ENCODE measurements at places on chromosomes 13 and 19. TPM values are rescaled to one million over a fixed set of nuclear protein-coding genes. Genes with fewer than 3 reads are reported as not detected.

GRCh38 chr19:40369797-40370196, 20.2 kb downstream of the HIPK4 start:
- no peak for DNase-seq

DNA sequence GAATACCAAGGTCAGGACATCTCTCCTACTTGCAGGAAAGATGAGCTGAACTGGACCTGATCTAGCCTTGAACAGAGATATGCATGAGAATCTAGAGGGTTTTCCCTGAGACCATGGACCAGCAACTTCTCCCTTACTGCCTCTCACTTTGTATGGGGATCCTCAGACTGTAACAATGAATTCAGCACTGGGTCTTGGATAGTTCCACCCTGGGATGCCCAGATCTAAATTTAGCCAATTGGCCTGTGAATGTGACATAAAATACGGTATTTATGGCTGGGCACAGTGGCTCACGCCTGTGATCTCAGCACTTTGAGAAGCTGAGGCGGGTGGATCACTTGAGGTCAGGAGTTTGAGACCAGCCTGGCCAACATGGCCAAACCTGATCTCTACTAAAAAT, 15.3 kb upstream of the LILRA2 start:
- no peak for DNase-seq

- no peak for DNase-seq
Observed at GRCh38 chr13:19852766-19853165, 10.7 kb downstream of the ZMYM5 start.

DNA sequence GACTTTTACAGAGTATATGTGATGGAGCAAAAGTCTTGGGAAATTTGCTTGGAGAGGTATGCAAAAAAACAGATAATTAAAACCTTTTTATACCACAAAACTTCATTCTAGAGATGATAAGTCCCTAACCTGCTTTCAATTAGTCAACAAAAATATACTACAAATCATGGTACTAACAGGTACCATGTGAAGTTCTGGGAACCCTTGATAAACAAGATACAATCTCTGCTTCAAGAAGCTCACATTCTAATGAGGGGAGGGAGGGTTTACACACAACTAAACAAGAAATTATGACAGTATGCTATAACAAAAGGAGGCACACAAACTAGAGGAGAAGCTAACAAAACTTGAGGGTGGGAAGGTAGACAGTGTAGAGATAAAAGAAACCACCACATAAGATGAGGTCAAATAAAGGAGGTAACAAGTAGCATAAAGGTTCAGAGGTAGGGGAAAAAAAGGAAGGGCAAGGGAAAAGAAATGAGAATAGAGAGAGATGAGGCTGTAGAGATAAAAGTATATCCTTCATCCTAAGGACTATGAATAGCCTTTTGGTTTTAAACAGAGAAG, 91.4 kb downstream of the MYCBP2 start:
- no peak for DNase-seq

GRCh38 chr13:99830931-99831330, 140.6 kb downstream of the ZIC5 start:
- DNase-seq, result no peak

GRCh38 chr19:38082256-38083118, 141.5 kb downstream of the DPF1 start:
- no peak for DNase-seq

DNA sequence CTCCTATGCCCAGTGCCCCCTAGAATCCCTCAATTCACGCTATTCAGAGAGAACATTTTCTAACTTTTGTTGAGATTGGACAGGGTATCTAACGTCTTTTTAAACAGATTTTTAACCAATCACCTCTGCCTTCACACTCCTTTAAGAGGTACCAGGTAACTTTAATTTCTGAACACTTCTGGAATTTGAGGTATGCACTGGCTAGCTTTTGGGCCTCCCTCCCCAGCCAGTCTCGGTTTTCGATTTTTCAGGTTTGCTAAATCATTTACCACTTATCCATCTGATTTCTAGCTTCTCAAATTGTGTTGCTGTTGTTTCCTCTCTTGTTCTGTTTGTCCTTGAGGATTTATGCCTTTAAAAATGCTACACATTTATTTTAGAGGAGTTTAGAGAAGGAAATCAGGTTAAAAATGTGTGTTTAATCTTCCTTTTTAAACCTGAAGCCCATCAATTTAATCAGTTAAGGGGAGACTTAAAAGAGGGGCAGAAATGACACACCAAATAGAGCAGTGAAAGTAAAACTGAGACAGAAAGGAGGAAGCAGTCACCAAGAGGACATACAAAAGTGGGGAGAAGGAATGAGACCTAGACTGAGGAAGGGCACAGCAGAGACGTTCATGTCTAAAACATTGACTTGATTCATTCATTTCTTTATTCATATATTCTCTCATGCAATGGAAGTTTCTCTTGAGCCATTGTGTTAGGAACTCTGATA, 139.6 kb upstream of the HTR2A start:
- DNase-seq, result no peak

DNA sequence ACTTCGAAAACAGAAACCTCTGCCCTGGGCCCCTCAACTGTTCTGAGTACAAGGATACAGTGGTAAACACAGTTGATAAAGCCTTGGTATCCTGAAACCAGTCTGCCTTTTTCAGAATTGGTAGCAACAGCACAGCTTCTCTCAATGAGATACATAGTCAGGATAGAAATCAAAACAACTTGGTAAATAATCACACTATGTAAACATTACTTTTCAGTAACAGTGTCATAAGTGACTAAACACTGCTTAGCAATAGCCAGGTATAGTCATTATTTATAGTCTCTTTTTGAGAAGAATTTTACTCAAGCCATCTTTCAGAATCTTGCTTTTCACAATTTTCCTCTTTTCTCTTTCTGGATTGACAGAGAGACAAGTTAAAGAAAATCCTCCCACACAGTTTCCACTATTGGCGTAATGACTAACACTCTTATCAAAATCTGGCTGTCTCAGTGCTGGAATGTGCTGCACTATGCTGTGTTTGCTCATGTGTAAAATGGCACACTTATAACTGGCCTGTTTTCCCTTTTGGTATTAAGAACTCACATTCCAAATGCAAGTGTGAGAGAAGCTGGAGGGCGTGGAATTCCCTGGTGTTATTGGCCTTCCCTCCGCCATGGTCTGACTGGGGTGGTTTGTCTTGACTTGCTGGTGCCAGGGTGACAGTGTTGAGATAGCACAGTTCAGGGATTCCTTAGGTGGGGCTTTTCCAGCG, 368.8 kb downstream of the TDRD3 start:
- DNase-seq, result peak; percentile 65

GRCh38 chr19:3132971-3133792, 2.7 kb upstream of the GNA15 start:
- DNase-seq, result no peak

GRCh38 chr19:32324631-32325285, 20.7 kb upstream of the ZNF507 start:
- no peak for DNase-seq

- DNase-seq, result no peak
Observed at GRCh38 chr19:50764409-50764808, 5.9 kb upstream of the GPR32 start.

GRCh38 chr19:1163283-1163933, 10.7 kb downstream of the SBNO2 start:
- DNase-seq, result no peak

DNA sequence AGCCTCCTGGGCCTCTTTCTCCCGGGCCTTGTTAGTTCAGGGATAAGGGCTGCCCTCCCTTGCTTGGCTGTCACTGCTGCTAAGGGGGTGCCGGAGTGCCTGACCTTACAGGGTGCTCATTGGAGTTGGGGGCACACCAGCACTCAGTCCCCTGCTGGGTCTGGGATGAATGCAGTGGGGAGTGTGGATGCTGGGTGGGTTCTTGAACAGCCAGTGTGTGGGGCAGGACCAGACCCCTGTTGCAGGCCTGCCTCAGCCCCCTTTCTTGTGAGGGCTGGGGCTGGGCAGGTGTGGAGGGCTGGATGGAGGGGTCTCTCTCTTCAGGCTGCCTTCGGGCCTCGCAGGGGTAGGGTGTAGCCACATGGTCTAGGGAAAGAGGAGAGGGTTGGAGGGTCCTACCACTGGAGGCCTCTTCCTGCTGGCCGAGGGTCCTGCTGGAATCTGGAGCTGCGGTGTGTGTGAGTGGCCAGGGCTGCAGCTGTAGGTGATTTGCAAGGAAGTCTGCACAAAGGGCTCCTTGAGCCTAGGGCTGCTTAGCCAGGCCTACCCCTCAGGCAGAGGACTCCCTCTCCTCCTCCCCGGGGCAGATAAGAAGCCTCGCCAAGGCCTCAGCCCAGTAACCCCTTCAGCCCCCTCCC, 3.2 kb downstream of the CEBPA start:
- DNase-seq, result no peak

- no peak for DNase-seq
Observed at GRCh38 chr19:926323-926588, 421 bp downstream of the ARID3A start.

DNA sequence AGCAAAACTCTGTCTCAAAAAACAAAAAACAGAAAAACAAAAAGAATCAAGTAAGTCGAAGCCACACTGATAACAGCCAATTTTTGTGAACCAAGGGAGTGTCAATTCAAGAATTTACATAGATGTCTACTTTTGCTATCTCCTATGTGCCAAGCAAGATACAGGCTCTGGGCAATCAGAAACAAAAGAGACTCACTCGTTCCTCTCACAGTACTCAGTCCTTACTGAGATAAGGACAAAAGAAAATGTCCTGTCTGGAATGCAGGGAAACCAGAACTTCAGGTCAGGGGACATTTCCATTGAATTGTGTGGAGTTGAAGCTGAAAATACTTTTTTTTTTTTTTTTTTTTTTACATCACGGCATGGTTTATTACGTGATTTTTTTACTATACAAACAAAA, 53.0 kb downstream of the NLRP12 start:
- DNase-seq, result peak; percentile 19

DNA sequence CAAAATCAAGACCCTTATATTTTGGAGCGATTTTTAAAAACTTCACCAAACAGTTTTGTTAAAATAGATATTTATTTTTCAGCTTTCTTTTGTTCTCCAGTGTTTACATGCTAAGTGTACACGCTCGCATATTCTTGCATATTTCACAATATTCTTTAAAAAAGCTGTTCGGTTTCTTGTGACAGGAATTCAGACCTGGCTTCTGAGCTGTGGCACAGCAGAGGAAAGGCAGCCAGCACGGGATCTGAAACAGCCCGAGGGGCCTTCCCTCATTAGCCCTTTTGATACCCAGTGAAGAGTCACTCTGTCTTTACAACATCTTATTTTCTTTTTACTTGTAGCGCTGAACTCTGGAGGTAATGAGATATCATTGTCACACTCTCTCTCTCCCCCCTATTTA, 234.0 kb downstream of the B3GLCT start:
- no peak for DNase-seq

GRCh38 chr13:93794197-93794885, 567.7 kb downstream of the GPC6 start:
- no peak for DNase-seq

- DNase-seq, result no peak
Observed at GRCh38 chr13:33740134-33740538, 77.8 kb upstream of the RFC3 start.

Gene GRIN2D
- 1.00 TPM for total RNA-seq

Gene ZNF284
- 2.9 TPM for total RNA-seq

Gene PLVAP
- total RNA-seq, result 1.4 TPM

Gene RGL3
- 20.6 TPM for total RNA-seq

Gene HSPH1
- 74.2 TPM for total RNA-seq

Measured in hepatocyte (in vitro differentiated cells).